ENCODE measurements at places on chromosomes 4 and X.

GRCh38 chrX:20529301-20529700 is 262.6 kb upstream of the RPS6KA3 start:
- DNase-seq: no peak

DNA sequence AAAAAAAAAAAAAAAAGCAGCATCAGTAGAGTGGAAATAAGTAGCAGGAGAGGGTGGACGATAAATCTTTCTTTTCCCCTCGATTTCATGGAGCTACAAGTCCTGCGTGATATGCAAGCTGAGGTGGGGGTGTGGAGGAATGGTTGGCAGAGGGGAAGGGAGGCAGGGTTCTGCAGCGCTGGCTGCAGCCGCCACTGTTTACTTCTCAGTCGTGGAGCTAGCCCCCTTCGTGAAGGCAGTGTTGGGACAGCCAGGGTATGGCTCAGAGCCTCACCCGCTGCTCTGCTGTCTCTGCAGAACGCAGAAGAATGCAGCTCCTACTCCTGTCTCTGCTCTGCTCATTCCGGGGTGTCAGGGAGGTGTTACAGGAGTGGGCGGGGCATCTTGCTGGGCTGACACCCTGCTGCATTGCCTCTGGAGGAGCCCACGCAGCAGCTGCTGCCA is 140.6 kb downstream of the GPM6A start:
- peak; percentile 13 for DNase-seq

- DNase-seq: no peak
These were observed 104.3 kb upstream of the IGSF1 start for GRCh38 chrX:131393426-131393825.

DNA sequence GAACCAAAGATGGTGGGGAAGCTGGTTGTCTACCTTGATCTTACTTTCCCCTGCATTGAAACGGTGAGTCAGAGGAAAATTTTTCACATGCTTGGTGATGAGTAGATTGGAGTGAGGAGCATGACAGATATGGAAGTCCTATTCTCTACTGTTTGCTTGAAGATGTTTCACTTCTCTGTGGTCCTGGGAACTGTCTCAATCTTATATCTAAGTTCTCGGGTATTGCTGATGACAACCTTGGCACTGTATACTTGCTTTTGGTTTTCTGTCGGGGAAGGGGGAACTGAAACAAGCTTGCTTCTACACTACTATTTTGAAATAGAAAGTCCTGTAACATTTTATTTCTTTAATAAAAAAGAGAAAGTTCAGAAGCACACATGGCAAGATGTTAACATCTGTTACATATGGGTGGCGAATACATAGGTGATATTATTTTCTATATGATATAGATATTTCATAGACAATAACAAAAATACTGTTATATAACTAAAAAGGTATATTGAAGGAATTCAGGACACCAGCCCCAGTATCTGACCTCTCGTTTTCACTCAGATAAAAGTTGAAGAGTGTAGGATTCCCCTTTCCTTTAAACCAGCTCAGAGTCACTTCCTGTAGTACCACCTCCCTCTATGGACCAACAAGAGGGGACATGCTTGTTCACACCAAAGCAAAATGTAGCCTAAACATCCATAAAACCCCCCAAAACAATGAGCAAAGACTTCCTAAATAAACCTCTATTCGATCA is 88.8 kb downstream of the FMR1NB start:
- DNase-seq: no peak

- DNase-seq: no peak
These were observed 391.6 kb downstream of the PCDH7 start for GRCh38 chr4:31111790-31112189.

GRCh38 chrX:110133735-110134370 is 130.9 kb downstream of the TMEM164 start:
- DNase-seq: no peak

DNA sequence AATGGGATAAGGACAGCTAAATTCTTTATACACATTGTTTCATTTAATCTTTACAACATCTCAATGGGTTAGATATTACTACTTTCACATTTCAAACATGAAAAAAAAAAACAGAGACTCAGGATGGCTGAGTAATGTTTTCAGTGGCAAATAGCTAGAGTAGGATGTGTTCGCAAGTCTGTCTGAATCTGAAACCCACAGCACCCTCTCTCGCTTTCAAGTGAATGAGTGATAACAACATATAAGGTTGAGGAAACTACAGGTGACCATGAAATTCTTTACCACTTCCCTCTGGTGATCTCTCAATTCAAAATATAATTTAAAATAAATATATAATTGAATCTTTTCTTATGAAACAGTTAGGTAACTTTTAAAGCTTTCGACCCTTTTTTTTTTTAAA is 162.6 kb downstream of the PRR32 start:
- no peak for DNase-seq

GRCh38 chr4:879729-880077 is 52.4 kb downstream of the GAK start:
- no peak for DNase-seq

- no peak for DNase-seq
These were observed 348.6 kb downstream of the PTTG2 start for GRCh38 chr4:38308728-38309311.

GRCh38 chr4:183905593-183906488 is 734 bp downstream of the STOX2 start:
- no peak for DNase-seq

GRCh38 chrX:130628516-130628915 is 226.7 kb downstream of the RBMX2 start:
- no peak for DNase-seq

- no peak for DNase-seq
These were observed 200.8 kb downstream of the GRIA2 start for GRCh38 chr4:157421365-157421764.

DNA sequence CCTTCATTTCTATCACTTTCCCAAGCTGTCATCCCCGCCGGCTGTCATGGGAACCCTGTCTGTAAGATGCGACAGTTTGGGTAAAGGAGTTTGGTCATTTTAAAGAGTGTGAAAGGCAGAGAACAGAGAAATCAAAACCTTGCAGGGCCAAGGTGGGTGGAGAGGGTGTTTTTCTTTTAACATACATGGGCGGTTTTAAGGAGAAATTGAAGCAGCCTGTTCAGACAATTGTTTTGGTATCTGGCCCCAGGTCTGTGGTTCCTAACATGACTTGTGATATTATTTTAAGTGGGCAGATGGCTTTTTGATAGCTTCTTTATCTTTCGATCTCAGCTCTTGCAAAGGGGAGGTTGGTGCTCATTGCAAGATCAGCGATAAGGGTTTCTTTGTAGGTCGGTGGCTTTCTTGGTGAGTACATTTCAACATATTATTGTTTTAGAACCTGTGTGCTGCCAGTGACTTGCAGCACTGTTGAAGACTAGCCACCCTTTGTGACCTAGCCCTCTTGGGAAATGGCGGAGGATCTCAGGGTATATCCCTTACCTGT is 3.7 kb downstream of the PPP1R3F start:
- no peak for DNase-seq

DNA sequence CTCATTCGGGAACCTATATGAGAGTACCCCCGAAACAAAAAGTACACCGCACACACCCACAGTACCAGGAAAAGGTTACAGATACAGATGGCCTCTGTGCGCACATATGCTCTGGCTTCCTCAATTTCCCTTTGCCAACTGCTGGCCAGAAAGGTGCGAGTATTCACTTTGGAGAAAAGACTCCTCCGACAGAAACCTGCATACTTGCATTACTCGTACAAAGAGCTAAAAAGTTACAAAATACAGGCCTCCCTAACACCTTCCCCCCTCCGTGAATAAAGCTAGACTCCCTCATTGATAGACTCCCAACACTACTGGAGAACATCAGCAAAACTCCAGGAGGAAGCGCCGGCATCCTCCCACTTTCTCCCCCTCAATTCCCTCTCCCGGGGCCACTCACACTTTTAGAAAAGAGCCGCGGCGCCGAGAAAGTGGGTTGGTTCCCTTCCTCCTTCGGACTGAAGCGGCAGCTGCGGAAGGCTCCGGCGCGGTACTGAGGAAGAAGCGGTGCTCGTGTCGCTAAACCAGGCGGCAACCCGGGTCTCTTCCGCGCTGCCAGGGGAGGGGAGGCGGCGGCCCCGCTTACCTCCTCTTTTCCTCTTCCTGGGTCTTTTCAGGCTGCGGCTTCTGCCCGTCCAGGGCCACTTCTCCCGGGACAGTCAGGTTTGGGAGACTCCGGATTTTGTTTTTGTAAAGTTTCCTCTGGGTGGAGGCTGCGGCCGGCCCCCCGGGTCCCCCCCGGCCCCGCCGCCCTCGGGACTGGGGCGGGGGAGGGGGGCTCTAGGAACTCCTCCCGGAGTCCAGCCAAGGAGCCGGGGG is 1.1 kb downstream of the FBXW7 start:
- DNase-seq: peak; percentile 22

GRCh38 chr4:44760142-44760898 is 34.0 kb upstream of the GNPDA2 start:
- DNase-seq: no peak

DNA sequence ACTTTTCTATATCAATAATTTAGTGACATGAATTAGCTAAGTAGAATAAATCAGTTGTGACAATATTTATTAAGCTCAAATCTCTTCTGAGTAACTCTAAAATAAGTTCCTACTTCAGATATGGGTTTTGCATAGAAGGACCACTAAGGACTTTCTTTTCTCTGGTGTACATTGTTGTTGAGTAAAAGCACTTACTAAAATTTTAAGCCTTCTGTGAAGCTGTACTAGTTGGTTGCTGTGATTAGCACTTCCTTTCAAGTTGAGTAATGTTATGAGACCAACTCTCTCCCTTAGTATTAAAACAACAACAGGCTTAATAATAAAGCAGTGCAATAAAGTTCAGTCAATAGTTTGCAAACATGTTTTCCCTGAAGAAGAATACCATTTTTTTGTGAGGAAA is 667.4 kb upstream of the NDST4 start:
- no peak for DNase-seq

- DNase-seq: no peak
These were observed 40.6 kb downstream of the MRPL1 start for GRCh38 chr4:77903186-77903585.

GRCh38 chrX:22577181-22577580 is 304.5 kb downstream of the CBLL2 start:
- no peak for DNase-seq

GRCh38 chr4:13766761-13767540 is 139.4 kb upstream of the BOD1L1 start:
- no peak for DNase-seq

DNA sequence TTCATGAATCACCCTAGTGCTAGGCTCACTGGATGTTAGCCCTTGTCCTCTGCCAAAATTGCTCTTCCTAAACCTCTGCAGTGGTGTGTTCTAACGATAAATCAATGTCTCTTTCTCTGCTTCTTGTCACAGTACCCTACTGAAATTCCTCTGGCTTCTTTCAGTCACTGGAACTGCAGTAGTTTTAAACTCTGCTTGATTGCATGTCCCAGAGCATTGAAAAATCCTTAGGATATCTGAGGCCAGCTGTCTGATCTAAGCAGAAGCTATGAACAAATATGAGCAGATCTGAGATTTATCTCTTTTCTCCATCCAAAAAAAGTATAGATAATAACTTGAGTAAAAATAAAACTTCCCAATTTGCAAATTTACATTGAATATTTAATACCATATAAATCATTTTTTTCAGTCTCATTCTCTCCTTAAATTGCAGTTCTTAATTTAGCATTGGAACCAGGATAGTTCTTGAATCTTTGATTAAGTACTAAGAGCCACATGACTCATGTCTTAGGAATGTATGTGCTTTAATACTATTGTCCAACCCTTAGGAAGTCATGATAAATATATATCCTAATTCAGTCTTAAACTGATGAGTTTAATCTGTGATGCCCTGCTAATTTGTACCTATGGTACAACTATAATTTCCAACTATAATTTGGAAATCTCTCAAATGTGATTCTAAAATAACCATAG is 169.7 kb downstream of the PDHA2 start:
- DNase-seq: no peak

- no peak for DNase-seq
These were observed 29.8 kb upstream of the RELL1 start for GRCh38 chr4:37715889-37716402.

- no peak for DNase-seq
These were observed 36.2 kb upstream of the PROM1 start for GRCh38 chr4:16119981-16120380.

GRCh38 chr4:7206911-7207567 is 14.7 kb downstream of the SORCS2 start:
- no peak for DNase-seq

DNA sequence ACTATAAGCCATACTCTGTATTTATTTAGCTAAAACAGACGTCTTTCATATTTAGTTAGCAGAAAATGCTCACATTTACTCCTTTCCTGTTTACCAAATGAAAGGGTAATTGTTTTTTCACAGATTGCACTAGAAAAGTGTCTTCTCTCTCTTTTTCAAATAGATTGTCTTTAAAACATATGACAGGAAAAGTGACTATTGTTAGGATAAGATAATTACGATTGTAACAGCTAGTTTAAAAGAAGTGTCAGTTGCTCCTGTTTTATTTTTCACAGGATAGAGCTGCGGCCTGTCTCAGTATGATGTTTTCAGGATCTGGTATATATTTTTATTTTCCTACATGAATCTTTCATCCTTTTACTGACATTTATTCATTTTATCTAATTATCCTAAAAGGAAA is 353.5 kb downstream of the FBXO8 start:
- DNase-seq: no peak

GRCh38 chr4:126794363-126794762 is 838.4 kb upstream of the INTU start:
- no peak for DNase-seq

GRCh38 chrX:15674514-15674840 is 9.9 kb upstream of the CLTRN start:
- DNase-seq: no peak

DNA sequence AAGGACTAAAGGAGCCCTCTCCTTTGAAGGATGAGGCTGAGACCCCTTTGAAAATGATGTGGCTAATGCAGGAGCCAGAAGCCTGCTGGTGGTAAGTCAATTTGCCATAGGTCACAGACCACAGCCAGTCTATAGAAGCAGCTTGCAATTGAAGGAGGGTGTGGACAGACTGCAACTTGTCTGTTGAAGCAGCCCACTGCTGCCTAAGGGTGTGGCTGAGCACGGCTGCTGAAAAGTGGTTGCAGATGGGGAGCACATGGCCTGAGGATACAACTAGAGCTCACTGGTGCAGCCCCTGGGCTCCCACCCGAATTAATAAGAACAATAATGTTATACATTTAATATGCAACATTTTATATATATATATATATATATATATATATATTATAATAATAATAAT is 11.4 kb upstream of the EXOC1L start:
- DNase-seq: no peak

All from HuH-7 (cell line).